ENCODE measurements at places on chromosomes 2 and 18.

DNA sequence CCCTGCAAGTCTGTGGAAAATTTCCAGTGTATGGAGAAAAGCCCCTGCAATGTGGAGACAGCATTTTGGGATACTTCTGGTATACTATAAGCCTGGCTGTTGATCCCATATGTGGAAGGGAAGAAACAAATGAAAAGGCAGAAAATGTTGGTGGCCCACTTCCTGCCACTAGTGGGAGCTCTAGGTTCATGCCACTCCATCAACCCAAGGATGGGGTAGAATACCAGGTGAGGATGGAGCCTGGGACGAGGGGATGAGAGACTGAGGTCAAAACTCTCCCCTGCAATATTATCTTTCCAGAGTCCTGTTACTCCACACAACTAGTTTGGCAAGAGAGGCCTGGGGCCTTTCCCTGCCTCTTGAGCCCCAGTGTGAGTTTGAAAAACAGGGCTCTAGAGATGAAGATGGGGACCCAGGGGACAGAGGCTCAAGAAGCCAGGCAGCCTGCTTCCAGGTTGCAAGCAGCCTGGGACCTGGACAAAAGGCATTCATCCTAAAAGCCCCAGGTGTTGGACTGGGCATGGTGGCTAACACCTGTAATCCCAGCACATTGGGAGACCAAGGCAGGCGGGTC, 31.9 kb downstream of the BMP10 start:
- DNase-seq: no peak

DNA sequence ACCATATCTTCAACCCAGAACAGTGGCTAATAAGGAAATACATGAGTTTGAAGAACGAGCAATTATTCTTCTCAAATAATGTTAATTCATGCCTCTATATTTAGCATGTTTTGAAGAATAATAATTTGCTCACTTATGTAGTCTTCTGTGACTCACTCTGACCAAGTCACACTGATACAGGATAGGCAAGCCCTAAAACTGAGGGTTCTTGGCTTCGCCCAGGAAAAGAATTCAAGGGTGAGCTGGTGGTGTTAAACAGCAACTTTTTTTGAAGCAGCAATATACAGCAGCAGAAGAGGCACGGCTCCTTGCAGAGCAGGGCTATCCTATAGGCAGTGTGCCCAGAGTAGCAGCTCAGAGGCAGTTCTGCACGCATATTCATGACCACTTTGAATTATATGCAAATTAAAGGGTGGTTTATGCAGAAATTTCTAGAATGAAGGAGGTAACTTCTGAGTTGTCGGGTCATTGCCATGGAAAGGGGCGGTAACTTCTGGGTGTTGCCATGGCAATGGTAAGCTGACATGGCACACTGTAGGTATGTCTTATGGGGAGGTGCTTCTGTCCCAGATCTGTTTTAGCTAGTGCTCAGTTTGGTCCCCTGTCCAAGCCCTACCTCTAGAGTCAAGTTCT, 200.6 kb downstream of the RND3 start:
- DNase-seq: no peak

GRCh38 chr2:230346921-230347533, 20.0 kb downstream of the SP140L start:
- DNase-seq: no peak

DNA sequence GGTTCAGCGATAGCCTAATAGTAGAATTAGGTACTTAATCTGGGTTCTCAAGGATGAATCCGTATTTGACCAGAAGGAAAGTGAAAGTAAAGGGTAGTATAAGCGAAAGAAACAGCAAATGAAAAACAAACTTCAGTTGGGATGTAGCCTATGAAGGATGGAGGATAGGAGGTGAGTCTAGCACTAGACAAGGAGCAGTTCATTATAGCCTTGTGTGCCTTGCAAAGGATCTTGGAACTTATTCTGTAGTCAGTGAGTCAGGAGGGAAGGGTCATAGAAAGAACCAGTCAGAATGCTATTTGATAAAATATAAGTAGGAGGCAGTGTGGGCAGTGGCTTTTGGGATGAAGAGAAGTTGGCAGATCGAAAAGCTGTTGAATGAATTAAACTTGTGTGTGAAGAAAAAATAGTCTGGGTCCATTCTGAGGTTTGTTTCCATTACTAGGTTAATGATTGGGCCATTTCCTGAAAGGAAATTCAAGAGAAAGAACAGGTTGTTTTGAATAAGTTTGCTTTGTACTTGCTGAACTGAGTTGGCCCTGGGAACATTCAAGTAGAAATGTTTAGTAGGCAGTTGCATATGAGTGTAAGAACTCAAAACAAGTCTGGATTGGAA, 48.5 kb downstream of the ANKRD12 start:
- DNase-seq: no peak

GRCh38 chr2:205683502-205684367, 1.4 kb downstream of the NRP2 start:
- no peak for DNase-seq

DNA sequence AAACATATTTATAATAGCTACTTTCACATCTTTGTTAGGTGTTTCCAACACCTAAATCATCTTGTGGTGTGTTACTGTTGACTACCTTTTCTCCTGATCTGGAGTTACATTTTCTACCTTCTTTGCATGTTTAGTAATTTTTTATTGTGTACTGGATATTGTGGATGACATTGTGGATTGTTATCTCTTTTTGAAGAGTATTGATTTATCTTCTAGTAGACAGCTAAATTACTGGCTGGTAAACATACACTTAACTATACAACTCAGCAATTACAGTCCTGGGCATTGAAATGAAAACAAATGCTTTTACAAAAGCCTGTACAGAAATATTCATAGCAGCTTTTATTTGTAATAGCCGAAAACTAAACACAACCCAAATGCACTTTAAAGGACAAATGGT, 150.8 kb downstream of the PTRHD1 start:
- no peak for DNase-seq

- DNase-seq: no peak
Measured at GRCh38 chr2:43210467-43211303, 15.7 kb downstream of the ZFP36L2 start.

DNA sequence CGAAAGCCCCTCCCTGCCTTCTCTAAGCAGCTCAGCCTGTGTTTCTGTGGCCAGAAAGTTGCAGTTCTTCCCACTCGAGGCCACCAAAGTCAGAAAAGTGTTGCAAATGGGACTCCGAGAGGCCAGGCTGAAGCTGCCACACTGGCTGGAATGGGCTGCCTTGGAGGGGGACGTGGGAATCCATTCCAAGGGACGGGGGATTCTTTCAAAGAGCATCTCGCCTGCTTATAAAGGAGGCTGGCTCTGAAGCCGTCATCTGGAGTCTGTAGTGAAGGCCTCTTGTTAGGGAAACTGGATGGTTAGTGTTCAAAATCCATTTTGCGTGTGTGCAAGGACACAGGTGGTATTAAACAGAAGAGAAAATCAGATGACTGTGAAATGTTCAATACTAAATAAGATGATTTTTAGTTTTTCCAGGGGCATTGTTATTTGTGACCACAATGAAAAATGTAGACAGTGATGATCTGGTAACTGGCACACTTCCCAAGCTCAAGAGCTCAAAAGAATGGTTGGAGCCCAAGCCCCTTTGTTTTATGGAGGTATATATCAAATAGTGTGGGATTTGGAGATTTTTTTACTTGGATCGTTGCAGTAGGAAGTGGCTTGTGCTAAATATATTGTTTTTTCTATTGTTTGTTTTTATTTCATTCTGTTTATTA, 782 bp downstream of the FAM228B start:
- no peak for DNase-seq

- DNase-seq: no peak
Measured at GRCh38 chr2:3174626-3175567, 202.7 kb downstream of the EIPR1 start.

DNA sequence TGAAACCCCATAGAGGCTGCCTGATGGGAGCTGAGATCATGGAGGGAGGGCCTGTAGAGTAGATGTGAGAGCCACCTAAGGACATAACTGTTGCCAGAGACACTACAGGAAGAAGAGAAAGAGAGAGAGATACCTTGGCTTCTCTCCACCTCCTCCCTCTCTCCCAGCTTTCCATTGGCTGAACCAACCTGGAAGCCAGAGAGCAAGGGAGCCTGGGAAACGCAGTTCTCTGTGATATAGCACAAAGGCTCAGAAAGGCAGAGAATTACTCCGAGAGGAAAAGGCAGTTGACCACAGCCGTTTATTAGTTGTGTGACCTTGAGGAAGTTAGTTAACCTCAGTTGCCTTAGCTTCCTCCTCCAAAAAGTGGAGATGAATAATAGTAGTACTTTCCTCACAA, 37.7 kb upstream of the MAT2A start:
- DNase-seq: no peak

GRCh38 chr2:75787532-75788132, 76.9 kb upstream of the GCFC2 start:
- DNase-seq: no peak

- DNase-seq: no peak
Measured at GRCh38 chr18:61741881-61742454, 150.8 kb downstream of the RNF152 start.

- DNase-seq: no peak
Measured at GRCh38 chr2:19261061-19261460, 97.4 kb downstream of the OSR1 start.

DNA sequence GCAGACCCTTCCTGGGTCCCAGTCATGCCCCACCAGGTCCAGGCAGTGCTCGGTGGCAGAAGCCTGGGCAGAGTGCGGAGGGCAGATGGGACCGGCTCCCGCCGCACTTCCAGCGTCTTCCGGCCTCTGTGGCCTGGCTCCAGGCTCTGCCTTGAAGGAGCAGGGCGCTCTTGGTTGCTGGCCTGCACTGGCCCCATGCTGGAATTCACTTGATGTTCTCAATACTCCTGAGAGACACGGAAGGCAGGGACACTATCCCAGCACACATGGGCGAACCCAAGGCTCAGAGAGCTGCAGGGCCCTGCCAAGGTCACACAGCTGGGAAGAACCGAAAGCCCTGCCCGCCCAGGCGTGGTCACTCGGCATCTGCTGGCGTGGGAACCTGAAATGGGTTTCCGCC, 87.6 kb upstream of the ODC1 start:
- DNase-seq: no peak

GRCh38 chr2:214492152-214492551, 81.3 kb downstream of the VWC2L start:
- no peak for DNase-seq

DNA sequence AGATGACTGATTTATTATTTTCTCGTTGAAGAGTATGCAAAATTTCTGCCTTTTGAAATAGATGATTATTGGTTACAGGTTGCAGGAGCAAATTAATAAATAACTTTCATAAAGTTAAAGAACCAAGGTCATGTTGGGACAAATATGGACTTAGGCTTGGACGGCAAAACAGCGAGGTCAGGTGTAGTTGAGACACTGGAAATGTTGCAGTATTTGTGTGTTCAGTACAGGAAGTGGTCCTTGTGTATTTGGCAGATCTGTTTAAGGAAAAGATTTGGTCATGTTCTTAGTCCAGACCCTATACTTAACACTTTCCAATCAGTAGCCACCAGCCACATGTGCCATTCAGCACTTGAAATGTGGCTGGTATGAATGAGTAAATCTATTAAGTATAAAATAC, 486.5 kb downstream of the TDRD15 start:
- no peak for DNase-seq

- no peak for DNase-seq
Measured at GRCh38 chr18:11861583-11862288, 10.5 kb downstream of the CHMP1B start.

DNA sequence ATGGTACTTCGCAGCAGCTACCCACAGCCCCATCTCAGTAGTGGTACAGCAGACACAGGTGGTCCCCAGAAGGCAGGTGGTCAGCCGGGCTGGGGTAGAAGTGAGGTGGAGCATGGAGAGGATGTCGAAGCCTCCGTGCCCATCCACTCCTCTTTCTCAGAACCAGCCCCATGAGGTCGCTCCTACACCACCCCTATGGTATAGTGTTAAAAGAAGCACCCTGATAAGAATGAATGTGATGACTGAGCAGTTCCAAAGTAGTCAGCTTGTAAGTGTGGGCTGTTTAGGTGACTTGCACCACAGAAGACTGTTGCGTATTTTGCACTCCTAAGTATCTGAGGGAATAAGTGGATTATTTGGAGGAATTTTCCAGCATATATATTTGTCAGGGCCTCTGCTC, 111.3 kb downstream of the WDSUB1 start:
- no peak for DNase-seq

DNA sequence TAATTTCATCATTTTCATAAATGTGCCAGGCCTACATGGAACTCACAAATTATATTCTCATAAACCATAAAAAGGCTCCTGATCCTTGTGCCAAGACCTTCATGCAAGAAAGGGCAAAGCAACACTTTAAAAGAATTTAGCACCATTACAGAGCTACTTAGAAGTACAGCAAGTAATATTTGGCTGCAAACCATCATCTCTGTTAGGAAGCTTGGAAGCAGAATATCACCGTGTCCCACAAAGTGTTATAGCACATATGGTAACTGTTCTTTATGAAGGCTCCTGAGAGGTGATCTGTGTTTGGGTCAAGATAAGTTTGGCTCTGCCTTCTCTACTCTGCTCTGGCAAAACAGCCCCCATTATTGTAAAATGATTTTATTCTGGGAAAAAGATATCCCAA, 59.7 kb upstream of the KCNJ3 start:
- no peak for DNase-seq

GRCh38 chr2:68052717-68053422, 9.9 kb downstream of the C1D start:
- DNase-seq: no peak

- DNase-seq: no peak
Measured at GRCh38 chr2:207184768-207185167, 19.0 kb upstream of the KLF7 start.

DNA sequence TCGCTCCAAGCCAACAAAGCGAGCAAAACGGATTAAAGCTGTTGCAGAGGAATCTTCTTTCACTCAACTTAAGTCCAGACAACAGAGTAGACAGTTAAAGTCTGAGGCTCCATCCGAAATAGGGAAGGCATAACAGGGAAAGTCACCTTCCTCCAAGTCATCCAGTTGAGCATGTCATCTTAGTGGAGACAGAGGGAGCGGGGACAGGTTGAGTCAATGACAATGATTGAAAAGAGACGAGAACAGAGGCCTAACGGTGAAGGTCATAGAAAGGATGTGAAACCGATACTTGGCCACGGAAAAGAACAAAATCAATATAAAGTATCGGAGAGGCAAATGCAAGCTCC, 455 bp downstream of the C18orf32 start:
- DNase-seq: no peak

DNA sequence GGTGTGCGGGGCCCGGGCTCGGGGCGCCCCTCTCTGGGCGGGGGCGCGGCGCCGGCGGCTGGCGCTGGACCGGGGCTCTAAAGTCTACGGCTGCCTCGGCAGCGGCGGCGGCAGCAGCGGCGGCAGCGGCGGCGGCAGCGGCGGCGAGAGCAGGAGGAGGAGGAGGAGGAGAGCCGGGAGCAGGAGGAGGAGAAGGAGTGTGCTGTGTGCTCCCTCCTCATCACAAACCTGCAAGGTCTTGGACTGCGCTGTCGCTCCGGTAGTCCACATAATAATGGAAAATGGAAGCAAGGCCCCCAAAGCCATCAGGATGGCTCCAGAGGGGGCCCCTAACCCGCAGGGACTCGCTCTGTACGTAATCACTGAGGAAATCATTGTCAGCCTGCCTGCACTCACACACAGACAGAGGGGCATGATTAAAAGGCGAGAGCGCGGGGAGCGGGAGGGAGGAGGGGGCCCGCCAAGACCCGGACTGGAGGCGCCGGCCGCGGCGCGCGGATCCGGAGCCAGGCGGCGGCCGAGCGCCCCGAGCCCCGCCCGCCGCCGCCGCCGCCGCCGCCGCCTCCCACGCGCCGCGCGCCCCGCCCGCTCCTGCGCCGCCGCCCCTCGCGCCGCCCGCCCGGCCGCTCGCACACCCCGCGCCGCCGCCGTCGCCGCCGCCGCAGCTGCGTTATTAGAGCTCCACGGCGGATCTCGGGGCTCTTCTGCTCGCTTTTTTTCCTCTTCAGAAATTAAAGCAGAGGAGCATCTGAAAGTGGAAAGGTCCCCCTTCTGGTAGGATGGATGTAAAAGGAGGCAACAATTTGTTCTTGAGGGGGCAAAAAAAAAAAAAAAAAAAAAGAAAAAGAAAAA, at the start of gene ZNF521:
TSS of gene ZNF521 (minus strand) at position 390 of the 852 bp plus-strand sequence. CDS start 1,220 bp downstream, outside the sequence.
- DNase-seq: no peak
